ENCODE measurements at places on chromosomes 7 and 10. TPM values are rescaled to one million over a fixed set of nuclear protein-coding genes. Genes with fewer than 3 reads are reported as not detected.

Gene DPP6
- total RNA-seq: not detected

GRCh38 chr7:155355176-155355575, 57.5 kb downstream of the INSIG1 start:
- DNase-seq: no peak

DNA sequence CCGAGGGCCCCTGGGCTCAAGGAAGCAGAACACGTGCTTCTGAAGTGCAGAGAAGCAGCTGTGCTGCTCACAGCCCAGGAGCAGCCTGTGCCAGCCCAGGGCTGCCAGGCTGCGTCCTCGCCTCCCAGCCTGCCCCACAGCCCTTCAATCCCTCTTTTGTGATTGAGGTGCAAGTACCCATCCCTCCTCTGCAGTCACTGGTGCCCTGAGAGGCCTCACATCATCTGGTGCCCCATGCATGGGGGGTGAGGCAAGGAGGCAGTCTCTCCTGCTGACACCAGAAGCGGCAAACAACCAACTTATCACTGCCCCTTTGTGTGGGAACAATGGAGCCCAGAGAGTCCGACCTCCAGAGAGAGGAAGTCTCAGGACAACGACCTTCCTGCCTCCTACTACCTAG, 49.8 kb upstream of the FGFR2 start:
- no peak for DNase-seq

GRCh38 chr10:66564287-66564686, 361.5 kb upstream of the LRRTM3 start:
- DNase-seq: no peak

GRCh38 chr10:79380946-79381721, 33.9 kb downstream of the PPIF start:
- DNase-seq: no peak

DNA sequence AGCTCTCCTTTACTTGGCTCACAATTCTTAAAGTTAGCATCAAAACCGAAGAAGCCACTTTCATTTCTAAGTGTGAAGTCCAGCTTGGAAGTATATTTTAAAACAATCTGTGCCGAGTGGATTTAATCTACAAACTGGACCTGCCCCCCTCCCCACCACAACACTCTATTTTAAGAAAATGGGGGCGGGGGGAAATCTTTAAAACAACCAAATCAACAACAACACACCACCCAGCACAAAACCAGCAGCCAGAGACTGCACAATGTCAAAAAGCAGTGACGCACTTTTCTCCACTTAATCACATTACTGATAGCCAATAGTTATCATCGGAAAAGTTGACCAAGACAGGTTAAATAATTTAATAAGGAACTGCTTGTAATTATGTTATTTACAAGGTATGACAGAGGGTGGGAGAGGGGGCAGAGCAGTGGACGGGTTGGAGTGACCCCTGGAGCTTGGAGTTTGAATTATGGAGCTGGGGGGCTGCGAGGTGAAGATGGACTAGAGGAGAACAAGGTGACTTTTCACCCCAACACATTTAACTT, 2.8 kb downstream of the EBF3 start:
- no peak for DNase-seq

GRCh38 chr7:89914711-89915110, 239.6 kb upstream of the STEAP1 start:
- DNase-seq: no peak

DNA sequence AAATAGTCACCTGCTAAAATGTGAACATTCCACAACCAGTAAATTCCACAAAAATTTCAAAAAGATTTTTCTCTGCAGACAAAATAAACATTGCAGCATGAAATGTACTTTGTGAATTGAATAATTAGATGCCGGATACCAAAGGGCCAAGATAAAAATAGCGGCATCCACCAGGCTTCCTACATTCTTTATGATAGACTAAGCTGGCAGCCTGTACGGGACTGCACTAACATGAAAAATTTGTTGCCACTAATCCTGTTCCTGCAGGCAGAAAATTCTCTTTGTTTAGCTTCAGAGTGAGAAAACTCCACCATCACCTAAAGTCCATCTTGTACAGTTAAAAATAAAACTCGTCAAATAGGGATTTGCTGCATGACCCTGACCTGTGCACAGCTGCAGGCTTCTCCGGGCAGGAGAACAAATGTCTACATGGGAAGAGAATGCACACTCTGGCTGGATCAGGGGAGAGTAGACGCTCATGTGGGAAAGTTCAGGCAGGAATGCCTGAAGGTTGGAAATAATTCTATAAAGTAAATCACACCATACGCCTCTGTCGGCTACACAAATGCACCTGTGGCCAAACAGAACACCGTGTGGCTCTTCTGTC, 15.6 kb upstream of the ADO start:
- peak; percentile 6 for DNase-seq

- DNase-seq: peak; percentile 86
These were observed 104.9 kb downstream of the CDK6 start for GRCh38 chr7:92731335-92732063.

DNA sequence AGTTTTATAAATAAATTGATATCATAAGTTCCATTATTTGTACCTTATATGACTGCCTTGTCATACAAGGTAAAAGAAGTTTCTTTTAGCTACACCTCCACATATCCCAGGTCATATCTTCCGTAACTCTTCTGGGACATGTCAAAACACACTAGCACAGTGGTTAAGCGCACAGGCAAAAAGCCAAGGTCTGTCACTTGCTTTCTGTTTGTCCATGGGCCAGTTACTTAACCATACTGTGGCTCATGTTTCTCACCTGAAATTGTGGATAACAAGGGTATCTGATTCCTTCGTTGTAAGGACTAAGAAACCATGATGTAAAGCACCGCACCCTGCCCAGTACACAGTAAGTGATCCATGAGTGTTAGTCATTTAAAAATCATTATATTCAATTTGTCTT, 56.2 kb downstream of the SEMA3D start:
- DNase-seq: peak; percentile 58

All from M059J (cell line).